ENCODE measurements at places on chromosomes 5 and 9.

DNA sequence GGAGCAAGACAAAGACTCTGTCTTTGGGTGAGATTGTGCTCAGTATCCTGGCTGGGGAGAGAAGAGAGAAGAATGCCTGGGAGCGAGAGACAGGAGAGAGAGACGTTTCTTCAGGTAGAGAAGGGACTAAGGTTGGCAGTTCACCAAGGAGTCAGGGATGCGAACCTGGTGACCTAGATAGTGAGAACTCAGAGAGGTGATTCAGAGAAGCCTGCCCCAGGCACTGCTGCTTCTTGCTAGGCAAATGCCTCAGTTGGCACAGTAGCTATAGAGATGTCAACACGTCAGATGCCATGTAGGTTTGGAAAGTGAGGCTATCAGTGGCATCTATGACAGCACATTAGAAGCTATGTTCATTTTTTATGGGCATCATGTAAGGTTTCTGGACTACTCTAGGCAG, 231.6 kb upstream of the VLDLR start:
- no peak for DNase-seq

DNA sequence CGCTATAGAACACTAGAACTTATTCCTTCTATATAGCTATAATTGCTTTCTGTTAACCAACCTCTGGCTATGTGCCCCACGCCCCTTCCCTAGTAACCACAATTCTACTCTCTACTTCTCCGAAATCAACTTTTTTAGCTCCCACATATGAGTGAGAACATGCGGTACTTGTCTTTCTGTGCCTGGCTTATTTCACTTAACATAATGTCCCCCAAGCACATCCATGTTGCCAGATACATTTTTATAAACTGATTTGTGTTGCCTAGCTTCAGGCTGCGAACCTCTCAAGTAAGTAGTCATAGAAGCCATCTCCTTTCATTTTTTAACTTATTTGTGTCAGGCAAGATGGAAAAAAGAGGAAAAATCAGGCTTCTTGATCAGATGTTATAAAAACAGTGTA, 249.5 kb downstream of the TMEM167A start:
- no peak for DNase-seq

- no peak for DNase-seq
Observed at GRCh38 chr5:139016186-139016585, 141.1 kb upstream of the LRRTM2 start.

DNA sequence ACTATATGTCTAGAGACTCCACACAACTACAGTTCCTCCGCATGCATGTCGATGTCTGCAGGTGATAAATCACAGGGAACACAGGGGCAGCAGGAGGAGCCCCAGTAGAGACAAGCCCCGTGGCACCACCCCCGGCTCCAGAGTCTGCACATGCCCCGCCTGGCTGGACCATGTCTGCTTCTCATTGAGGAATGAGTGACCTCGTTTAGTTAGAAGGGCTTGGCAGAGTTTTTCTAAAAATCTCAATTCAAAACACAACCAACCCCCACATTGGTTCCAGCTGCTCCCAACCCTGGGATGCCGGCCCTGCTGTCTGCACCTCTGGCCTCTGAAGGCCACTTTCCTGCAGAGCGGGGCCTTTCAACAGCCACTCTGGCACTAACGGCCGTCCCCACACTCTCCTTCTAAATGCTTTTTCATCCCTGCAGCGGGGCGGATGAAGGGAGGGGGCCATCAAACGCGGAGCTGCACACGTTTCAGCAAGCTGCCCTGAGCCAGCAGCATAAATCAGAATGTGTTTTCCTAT, 106.3 kb downstream of the ROR2 start:
- DNase-seq: peak; percentile 88

DNA sequence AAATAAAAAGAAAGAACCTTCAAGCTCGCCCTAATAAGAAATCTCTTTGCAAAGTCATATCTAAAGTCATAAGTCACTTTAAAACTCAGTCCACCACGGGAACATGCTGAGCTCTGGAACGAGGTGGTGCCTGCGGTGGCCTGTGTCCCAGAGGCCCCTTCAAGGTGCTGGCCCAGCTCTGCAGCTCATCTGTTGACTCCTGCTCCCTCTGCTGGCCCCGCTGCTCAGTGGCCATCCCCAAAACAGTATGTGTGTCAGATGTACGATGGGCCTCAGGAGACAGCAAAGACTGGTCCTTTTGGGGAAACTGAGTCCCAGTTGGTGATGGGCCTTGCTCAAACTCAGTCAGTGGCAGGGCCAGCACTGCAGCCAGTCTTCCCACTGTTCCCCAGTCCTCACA, 22.8 kb upstream of the FOXB2 start:
- peak; percentile 20 for DNase-seq

DNA sequence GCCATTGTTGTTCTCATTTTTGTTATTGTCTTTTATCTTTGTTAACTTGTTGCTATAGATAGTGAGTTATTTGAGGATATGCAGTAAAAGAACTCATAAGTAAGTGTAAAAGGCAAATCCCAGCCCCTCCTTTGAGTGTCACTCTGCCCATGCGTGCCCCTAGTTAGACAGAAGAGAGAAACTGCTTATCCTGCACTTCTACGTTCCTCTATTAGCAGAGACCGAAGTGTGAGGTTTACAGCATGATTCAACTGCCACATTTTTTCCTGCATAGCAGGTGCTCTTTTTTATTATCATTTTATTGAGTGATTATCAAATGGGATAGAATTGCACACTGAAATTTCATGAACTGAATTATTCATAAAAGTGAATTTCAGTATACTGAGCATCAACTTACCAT, 12.0 kb upstream of the DNAH5 start:
- no peak for DNase-seq

GRCh38 chr5:9350301-9350797, 195.5 kb downstream of the SEMA5A start:
- DNase-seq: no peak

DNA sequence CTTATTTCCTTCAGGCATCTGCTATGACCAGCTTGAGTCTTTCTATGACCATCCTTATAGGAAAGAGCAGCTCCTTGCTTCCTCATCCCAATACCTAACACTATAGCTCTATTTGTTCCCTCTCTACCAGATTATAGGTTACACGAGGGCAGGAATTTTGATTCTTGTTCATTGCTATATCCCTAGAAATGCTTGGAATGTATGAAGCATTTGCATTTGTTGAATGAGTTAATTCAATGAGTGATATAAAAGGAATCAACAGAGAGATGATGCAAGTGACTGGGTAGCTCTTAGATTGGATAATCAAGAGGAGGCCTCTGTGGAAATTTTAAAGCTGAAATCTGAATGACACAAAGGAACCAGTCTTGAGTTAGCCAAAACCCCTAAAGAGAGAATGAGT, 13.9 kb downstream of the ZCCHC9 start:
- DNase-seq: no peak

DNA sequence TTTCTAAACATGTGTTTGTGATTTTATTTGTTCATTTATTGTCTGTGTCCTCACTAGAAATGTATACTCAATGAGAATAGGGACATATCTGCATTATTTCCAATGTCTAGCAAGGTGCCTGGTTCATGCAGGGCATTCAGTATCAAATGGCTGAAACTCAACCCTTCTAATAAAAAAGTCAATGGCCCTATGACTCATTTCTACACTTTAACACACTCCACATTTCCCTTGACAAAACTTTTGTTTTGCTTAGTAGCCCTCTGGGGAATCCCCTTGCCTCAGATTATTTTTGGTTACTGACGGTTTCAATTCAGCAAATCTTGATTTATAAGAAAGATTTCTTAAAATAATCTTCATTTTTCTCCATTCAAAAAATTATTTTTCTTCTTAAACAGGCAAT, 206.0 kb upstream of the DMRTA1 start:
- DNase-seq: no peak

- no peak for DNase-seq
Observed at GRCh38 chr9:115103746-115104477, 14.0 kb downstream of the TNC start.

GRCh38 chr9:69877852-69878514, 57.4 kb downstream of the CFAP95 start:
- peak; percentile 61 for DNase-seq

GRCh38 chr9:95891067-95891671, 15.7 kb downstream of the ERCC6L2 start:
- peak; percentile 56 for DNase-seq

DNA sequence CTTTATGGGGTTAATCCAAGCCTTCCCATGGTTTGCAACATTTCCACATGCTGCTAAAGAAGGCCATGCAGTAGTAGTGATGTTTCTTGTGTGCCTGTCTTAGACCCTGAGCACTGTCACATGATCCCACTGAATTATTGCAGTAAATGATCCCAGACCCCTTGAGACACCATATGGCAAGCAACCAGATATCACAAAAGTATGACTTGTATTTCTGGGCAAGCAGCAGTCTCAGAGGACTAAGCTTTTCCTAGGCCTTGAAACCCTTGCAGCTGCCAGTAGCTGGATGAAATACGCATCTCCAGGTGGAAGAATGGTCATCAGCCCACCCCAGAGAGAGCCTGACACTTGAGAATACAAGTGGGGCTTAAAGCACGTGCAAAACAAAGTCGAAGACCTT, 41.8 kb downstream of the CDO1 start:
- DNase-seq: no peak

- no peak for DNase-seq
Observed at GRCh38 chr5:147675168-147675567, 107.4 kb downstream of the JAKMIP2 start.

- peak; percentile 79 for DNase-seq
Observed at GRCh38 chr5:14917719-14918118, 46.1 kb upstream of the ANKH start.

DNA sequence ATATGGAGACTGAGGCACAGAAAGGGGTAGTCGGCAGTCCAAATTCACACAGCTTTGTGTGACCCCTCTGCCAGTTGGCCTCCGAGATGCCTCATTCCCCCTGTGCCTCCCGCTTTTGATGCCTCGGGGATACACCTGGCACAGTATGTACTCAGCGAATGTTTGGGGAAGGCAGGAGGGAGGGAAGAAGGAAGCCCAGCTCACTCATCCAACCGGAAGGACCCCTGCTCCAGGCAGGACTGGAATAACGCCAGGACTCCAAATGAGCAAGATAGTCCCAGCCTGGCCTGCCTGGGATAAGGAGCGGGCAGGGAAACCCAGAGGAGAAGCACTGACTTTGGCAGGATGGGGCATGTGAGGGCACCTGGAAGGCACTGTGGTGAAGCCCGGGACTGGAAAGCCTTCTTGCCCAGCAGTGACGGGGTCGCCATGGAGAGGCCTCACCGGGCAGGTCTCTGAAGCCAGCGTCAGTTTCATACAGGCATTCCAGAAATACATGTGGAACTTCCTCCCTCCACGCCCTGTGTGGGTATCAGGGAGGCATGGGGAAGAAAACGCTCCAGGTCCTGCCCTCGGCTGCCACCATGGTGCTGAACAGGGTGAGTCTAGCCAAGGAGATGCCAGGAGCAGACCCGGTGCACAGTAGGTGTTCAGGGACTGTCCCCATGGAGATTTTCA, 20.3 kb downstream of the LMX1B start:
- no peak for DNase-seq

GRCh38 chr5:89929834-89930233, 479.7 kb downstream of the CETN3 start:
- DNase-seq: no peak

- DNase-seq: no peak
Observed at GRCh38 chr9:115400796-115401195, 282.8 kb upstream of the TNC start.

DNA sequence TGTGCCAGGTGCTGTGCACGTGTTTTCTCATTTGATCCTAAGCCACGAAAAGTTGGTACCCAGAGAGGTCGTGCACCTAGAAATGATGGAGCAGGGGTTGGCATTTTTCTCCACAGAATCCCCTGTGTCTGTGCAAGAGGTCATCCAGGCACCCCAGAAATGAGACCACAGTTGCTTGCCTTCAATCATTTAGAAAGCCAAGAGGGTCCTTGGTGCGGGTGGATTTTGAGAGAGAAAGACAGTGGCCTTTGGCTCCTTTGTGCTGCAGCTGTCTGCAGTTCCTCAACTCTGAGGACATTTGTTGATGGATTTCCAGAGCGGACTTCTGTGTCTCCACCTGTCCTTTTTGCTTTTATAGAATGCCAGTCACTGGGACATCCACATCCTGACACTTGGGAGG, 33.8 kb upstream of the SPRY4 start:
- DNase-seq: no peak

GRCh38 chr9:16184964-16185646, 632.3 kb downstream of the CCDC171 start:
- DNase-seq: no peak

GRCh38 chr5:60943624-60944023, 1.2 kb downstream of the ERCC8 start:
- no peak for DNase-seq
